ENCODE measurements at places on chromosomes 6 and 20.
A peak's percentile ranks its signal among the peaks of the same experiment; 100 is the strongest.

GRCh38 chr6:12962987-12963386 lies 246.4 kb downstream of the PHACTR1 start:
- DNase-seq, result peak; percentile 50

DNA sequence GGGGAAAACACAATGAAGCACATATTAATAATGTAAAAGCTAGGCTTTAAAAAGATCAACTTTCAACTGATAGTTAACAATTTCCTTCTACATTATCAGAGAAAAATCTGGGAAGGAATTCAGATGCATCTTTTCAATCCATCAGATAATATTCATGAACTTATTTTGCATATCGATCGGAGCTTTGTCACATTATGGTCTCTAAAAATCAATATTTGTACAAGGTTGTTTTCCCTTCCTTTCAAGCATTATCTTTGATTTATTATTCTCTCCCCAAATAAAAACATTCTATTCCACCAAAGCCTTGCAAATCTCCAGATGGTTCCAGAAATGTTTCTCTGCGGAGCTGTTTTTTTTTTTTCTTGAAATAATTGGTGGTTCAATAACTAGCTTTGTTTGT lies 101.9 kb downstream of the GPR63 start:
- no peak for DNase-seq

DNA sequence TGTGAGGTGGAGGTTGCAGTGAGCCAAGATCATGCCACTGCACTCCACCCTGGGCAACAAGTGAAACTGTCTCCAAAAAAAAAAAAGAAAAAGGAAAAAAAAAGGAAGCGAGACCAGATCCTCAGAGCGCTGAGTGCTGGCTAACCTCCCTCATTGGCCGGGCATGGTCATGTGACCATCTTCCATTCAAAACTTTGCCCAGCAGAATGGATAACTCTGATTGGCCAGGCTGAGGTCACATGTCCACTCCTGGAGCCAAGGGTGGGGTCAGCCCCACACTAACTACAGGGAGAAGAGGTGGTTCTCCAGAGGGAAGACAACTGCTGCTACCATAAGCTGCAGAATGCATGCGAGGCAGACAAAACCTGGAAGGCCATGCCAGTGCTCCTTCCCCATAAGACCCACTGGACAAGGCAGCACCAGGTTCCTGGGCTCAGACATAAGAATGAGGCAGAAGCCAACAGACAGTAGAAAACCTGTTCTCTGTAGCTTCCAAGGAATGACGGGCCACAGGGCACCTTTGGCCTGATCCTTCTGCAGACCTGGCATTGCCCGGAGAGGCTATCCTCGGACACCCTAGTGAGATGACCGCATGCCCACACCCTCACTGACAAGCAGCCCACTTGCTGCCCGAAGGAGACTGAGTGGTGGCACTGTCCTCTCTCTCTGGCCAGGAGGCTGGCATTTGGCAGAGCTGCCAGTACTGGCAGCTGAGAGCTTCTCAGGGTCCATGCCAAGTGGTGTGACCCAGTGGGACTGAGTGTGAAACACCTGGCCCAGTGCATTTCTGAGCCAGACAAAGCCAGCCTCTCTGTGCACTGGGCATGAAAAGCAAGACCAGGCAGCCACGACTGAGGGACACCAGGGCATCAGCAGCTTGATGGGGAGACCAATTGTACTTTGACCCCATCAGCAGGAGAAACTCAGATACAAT lies 311.9 kb upstream of the SULF2 start:
- no peak for DNase-seq

DNA sequence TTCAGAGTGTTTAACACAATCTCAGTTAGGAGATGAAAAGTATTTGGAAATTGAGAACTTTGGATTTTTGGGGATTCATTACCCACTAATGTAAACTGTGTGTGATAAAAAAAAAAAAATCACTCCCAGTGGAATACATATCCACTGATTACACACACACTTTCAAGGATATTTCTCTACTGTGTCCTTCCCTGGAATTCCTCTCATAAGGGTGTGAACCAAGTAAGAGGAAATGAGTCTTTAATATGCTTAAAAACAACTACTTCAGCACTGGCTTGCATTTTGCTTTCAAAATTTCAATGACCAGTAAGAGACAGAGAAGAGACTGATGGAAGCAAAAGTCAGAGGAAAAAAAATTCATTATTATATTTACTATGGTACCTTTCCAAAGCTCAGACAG lies 24.5 kb upstream of the MYCT1 start:
- peak; percentile 16 for DNase-seq

- no peak for DNase-seq
Observed at GRCh38 chr20:50784464-50784863, 10.4 kb upstream of the BCAS4 start.

GRCh38 chr20:37406010-37406998 lies 60.4 kb downstream of the SRC start:
- DNase-seq, result no peak

GRCh38 chr6:33628401-33628964 lies 7.4 kb downstream of the ITPR3 start:
- no peak for DNase-seq

- no peak for DNase-seq
Observed at GRCh38 chr6:89690944-89691324, 52.4 kb upstream of the LYRM2 start.

Data from iris pigment epithelial cell (primary cell).